Hematopoietic multipotent progenitor cell treated with erythropoietin and hydrocortisone succinate and interleukin-3 and kit ligand, for 4 days (in vitro differentiated cells): ENCODE measurements at places on chromosomes 11 and 22.

- DNase-seq, result no peak
These were observed 2.9 kb upstream of the AKIP1 start for GRCh38 chr11:8908099-8908498.

DNA sequence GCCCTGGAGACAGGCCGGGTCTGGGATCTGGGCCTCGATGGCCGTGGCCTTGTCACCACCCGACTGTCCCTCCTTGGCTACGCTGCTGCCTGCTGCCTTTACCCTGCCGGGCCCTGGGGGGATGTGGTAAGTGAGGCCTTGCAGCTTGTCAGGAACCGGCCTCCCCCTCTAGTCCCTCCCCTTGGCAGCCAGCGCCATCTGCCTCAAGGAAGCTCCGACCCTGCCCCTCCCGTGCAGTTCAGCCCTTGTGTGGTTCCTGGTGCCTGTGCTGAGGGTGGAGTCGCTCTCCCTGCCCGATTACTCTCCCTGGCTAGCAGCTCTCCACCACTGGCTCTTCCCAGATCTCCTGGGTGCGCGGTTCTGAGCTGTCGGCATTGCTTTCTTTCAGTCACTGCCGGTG is 33.7 kb downstream of the CTTN start:
- DNase-seq, result peak; percentile 80

GRCh38 chr11:41522391-41522790 is 62.9 kb upstream of the LRRC4C start:
- no peak for DNase-seq

DNA sequence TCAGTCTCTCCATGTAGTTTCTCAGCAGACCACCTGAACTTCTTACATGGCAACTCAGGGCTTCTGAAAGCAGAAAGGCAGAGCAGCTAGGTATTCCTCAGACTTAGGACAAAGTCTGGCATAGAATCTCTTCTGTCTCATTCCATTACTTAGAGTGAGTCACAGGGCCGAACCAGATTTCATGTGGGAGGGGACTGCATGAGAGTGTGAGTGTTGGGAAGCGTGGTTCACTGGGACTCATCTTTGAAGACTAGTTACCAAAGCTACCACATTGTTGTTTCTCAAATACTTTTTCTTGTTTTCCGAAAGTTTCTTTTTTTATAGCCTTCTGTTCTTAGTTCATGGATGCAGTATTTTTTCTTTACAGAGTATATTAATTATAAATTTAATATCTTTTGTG is 36.1 kb upstream of the SCN3B start:
- DNase-seq, result no peak

GRCh38 chr11:12727563-12728211 is 53.5 kb downstream of the TEAD1 start:
- no peak for DNase-seq

GRCh38 chr11:123526027-123526805 is 96.1 kb downstream of the GRAMD1B start:
- no peak for DNase-seq

DNA sequence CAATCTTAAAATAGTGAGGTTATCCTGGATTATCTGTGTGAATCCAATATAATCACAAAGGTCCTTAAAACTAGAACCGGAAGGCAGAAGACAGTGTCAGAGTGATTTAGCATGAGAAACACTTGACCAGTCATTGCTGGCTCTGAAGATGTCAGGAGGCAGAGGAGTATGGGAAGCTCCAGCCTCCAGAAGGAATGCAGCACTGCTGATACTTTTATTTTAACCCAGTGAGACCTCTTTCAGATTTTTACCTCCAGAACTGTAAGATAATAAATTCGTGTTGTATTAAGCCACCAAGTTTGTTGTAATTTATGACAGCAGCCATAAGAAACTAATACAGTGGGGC is 134.4 kb upstream of the ZC3H12C start:
- no peak for DNase-seq

- DNase-seq, result peak; percentile 64
These were observed 16.3 kb upstream of the CYP2R1 start for GRCh38 chr11:14908214-14908880.

DNA sequence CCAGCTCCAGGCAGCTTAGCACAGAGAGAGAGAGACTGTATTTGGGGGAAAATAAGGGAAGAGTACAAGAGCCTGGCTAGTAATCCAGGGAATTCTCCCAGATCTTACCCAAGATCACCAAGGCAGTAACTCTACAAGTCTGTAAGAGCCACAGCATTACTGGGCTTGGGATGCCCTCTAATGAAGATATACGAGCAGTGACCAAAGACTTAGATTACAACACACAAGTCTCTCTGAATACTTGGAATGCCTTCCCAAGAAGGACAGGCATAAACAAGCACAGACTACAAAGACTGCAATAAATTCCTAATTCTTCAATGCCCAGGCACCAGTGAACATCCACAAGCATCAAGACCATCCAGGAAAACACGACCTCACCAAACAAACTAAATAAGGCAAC is 17.7 kb downstream of the DNAJC24 start:
- DNase-seq, result no peak

- no peak for DNase-seq
These were observed 31.6 kb upstream of the ARHGAP32 start for GRCh38 chr11:129223701-129224149.

- DNase-seq, result no peak
These were observed 9.5 kb upstream of the OSBP2 start for GRCh38 chr22:30685178-30685577.

- DNase-seq, result no peak
These were observed 36.5 kb downstream of the NADSYN1 start for GRCh38 chr11:71489311-71490043.

GRCh38 chr11:118002010-118002540 is 15.9 kb downstream of the IL10RA start:
- DNase-seq, result peak; percentile 75

GRCh38 chr11:46047520-46047919 is 73.7 kb downstream of the PHF21A start:
- DNase-seq, result no peak

DNA sequence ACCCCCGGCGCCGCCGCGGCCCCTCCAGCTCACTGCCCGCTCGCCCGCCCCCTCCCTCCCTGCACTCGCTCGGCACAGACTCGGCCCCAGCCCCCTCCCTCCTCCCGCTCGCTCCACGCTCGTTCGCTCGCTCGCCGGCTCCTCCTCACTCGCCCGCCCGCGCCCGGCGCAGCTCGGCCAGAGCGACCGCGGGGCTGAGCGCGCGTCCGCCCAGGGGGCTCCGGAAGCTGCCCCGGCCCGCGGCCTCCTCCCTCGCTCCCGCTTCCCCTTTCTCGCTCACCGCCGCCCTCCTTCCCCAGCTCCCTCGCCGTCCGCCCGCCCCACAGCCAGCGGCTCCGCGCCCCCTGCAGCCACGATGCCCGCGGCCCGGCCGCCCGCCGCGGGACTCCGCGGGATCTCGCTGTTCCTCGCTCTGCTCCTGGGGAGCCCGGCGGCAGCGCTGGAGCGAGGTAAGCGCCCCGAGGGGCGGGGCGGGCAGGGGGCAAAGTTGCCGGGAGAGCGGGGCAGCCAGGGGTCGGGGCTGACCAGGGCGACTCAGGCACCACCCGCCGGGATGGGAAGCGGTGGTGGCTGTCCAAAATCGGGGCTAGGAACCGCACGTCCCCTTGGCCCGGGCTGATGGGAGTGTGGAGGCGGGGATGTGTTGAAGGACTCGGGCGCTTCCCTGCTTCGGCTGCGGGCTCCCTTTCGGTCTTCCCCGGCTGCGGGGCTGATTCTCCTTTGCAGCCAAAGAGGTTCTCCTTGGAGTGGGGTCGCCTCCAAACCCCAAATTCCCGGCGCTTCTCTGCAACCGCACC is at the start of gene SEZ6L:
TSS of gene SEZ6L (plus strand) at position 148 of the 797 bp plus-strand sequence. CDS start at position 356, 208 bp downstream.
- DNase-seq, result peak; percentile 73

DNA sequence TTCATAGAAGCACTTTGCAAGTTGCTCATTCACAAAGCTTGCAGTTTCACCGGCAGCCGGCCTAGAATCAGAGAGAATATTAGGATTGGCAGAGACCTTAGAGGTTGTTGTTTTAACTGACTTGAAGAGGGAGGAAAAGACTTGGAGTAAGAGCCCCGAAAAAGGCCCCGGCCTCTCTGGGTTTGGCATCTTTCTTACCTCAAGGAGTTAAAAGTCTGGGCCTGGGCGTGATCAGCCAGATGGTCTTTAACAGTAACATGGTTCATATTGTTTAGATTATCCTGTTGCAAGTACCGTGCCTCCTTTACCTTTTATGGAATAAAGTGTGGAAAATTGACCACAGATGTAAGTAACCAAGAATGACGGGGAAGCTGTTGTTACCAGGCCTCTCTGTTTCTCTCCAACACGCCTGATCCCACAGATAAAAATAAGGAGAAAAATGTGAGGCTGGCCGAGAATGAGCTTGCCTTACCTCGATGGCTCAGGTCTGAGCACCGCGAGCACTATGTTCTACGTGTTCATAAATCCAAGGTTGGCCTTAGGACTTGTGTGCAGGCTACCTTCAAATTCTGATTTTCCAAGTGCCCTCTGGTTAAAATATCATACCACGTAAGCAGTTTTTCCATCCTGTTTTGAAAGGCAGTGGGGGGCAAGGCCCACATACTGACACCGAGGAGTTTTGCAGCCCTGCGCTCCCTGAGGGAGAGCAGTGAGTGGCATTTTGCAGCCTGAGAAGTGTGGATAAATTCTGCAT is 56.4 kb downstream of the PARVA start:
- no peak for DNase-seq

DNA sequence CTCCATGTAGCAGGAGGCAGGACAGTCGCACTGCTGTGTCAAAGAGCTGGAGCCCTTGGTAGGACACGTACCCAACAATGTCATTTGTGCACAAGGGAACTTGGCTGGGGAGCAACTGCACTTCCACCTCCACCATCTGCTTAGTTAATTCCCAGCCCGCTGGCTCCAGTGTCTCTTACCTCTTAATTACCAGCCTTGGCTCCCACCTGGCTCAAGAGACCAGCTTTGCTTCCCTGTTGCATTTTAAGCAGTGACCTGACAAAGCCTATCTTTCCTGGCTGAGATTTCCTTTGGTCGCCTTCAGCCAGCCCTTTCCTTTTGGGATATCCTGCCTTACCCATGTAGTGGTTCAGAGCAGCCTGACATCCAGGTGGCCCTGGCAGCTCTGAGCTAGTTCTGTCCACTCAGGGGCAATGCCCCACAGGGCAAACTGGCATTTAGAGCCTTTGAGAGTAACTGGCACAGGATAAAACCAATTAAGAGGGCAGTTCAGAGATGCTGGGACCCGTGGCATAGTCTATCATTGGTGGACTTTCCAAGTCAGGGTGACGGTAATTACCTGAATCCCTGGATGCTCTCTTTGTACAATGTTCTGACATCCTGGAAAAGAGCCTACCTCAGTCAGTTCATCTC is 212.6 kb upstream of the SORL1-AS1 start:
- no peak for DNase-seq

GRCh38 chr11:31720671-31721365 is 90.3 kb downstream of the PAX6 start:
- DNase-seq, result no peak

DNA sequence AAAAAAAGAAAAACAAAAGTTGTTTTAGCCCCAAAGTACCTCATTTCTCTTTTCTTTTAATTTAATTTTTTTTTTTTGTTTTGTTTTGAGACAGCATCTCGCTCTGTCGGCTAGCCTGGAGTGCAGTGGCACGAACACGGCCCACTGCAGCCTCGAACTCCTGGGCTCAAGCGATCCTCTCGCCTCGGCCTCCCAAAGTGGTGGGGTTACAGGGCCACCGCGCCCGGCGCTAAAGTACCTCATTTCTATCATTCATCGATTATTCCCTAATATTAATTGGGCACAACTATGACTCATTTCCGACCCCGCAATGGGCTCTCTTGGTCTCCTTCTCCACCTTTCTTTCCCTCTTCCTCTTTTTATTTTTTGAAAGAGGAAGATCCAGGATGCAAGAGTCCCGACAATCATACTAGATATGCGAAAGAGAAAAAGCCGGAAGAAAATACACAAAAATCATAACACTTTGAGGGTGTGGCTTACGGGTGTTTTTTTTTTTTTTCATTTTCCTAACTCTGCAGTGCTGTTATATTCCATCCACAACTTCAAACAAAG is 475 bp upstream of the AIP start:
- no peak for DNase-seq

DNA sequence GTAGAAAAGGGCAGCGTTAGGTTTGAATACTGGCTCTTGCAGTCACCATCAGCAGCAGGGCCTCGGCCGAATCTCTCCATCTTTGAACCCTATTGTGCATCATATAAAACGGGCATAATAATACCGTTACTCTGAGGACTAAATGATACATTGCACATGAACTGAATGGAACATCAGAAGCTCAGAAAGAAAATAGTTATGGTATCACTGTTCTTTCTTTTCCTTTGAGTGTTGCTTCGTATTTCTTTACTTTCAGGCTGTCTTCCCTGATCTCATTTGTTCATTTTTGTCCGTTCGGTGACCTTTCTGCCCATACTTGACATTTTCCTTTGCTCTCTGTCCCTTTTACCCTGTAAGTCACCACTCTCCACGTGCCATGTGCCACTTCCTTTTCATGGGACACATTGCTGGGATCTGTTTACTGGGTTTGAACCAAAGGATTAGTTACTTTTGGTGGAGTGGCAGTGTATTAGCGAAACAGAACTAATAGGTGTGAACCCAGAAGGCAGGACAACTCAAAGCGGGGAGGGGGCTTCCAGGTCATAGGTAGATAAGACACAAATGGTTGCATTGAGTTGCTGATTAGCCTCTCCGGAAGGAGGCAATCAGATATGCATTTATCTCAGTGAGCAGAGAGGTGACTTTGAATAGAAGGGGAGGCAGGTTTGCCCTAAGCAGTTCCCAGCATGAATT is 717 bp upstream of the ZNF202 start:
- DNase-seq, result peak; percentile 36

DNA sequence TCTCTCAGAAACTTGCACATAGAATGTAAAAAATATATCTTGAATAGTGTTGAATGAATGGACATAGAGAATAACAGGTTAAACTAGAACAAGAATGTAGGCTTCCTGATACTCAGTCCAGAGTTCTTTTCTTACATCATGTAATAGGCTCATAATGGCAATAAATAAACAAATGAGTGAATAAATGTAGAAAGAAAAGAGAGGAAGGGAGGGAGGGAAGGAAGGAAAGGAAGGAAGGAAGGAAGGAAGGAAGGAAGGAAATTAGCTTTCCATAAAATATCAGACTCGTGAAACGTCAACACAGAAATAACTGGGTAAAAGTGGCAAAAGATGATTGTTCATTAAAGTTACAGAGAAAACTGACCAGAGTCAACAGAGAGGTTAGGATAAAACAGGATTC is 2001.0 kb downstream of the LRRC4C start:
- no peak for DNase-seq

- DNase-seq, result no peak
These were observed 19.4 kb downstream of the RPS6KA4 start for GRCh38 chr11:64378335-64378880.

DNA sequence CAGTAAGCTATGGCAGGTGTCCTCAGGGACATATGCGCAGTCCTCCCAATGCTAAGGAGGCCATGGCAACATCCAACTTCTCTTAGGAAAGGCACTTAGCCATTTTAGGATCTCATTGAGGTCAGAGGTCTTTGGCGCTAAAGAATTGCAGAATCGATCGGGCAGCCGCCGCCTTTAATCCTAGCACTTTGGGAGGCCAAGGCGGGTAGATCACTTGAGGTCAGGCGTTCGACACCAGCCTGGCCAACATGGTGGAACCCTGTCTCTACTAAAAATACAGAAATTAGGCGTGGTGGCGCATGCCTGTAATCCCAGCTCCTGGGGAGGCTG is 1.2 kb upstream of the CHID1 start:
- DNase-seq, result no peak
